ENCODE measurements at places on chromosomes 6 and 20.

- DNase-seq: no peak
Observed at GRCh38 chr6:149170564-149171452, 146.7 kb upstream of the TAB2 start.

DNA sequence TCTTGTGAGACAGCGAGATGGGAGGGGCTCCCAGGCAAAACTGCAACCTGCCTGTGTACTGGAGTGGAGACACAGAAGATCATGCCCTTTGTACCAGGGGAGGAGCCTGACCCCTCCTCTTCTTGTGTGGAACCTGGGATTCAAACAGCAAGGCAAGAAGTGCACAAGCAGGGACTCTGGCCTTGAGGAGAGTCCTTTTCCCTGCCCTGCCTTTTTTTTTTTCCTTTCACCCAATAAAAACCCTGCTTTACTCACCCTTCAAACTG lies 251.8 kb upstream of the OPRM1 start:
- no peak for DNase-seq

DNA sequence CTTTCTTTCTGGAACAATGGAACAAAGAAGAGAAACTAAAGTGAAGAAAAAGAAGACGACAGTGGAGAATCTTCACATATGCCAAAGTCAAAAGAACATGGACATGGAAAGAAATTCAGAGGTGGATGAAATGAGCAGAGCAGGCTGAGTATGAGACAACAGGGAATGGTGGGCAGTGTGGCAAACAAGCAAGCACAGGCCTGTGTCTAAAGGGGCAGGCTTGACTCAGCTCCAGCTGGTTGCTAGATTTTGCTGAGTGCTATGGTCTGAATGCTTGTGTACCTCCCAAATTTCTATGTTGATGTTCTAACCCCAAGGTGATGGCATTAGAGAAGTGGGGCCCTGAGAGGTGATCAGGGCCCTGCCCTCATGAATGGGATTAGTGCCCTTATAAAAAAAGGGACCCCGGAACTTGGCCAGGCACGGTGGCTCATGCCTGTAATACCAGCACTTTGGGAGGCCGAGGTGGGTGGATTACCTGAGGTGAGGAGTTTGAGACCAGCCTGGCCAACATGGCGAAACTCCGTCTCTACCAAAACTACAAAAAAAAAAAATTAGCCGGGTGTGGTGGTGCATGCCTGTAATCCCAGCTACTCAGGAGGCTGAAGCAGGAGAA lies 49.6 kb downstream of the ZMYND8 start:
- DNase-seq: no peak

DNA sequence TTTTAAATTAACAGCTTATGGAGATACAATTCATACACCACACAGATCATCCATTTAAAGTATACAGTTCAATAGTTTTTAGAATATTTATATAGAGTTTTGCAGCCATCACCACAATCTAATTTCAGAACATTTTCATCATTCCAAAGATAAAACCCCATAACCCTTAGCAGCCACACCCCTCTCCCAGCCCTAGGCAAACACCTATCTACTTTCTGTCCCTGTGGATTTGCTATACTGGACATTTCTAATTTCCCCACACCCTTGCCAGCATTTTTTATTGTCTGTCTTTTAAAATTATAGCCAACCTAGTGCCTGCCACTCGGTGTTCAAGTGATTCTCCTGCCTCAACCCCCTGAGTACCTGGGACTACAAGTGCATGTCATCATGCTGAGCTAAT lies 23.0 kb upstream of the AKAP7 start:
- no peak for DNase-seq

- DNase-seq: no peak
Observed at GRCh38 chr20:33910056-33910455, 83.7 kb upstream of the RALY start.

- no peak for DNase-seq
Observed at GRCh38 chr6:99022039-99022609, 74.4 kb upstream of the FBXL4 start.

GRCh38 chr6:63319939-63320338 lies at the start of gene LGSN:
LGSN (minus strand) TSS chr6:63319983; CDS start chr6:63319943, 40 bp downstream.
- no peak for DNase-seq

- DNase-seq: no peak
Observed at GRCh38 chr6:160085713-160086505, 35.7 kb upstream of the SLC22A1 start.

- DNase-seq: peak; percentile 21
Observed at GRCh38 chr6:13538084-13538483, 36.3 kb upstream of the SIRT5 start.

DNA sequence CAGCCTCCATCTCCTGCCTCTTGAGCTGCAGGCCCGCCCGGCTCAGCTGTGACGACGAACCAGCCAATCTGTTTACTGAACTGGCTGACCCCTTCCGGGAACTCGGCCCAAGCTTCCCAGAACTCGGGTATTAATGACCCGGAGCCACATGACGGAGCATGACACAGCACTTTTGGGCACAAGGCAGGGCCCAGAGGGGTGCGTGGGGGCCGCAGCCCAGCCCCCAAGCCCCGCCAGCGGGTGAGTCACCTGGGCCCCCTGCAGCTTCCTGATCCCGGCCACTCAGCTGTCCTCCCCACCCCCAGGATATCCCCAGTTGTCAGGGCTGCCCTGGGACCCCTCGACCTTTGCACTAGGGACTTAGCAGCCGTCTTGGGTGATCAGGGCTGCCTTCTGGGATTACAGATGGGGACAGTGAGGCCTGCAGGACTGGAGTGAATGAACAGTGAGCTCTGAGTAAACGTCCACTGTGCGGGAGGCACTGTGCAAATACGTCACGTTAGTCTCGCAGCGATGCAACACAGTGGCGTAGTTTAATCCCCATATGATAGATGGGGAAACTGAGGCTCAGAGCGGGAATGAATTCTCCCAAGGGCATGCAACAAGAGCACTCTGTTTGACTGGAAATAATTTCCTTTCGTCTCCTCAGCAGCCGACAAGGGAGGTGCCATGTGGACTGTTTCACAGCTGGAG lies 102.1 kb downstream of the CEBPB start:
- DNase-seq: peak; percentile 77

DNA sequence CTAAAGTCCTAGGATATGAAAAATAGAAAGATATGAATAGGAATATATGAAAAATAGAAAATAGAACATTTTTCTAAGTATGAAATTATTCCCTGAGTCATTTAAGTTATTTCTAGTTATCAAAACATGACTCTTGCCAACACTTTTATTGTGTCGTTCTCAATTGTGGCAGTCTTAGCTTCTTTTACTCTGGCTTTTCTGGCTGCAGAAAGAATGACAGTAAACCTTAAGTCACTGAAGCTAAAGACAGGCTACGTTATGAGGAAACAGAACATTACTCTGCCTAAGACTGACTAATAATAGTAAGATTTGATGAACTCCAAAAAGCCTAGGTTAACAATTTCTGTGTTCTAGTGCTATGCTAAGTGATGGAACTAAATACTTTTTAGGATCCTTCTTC lies 74.6 kb downstream of the AIG1 start:
- no peak for DNase-seq

DNA sequence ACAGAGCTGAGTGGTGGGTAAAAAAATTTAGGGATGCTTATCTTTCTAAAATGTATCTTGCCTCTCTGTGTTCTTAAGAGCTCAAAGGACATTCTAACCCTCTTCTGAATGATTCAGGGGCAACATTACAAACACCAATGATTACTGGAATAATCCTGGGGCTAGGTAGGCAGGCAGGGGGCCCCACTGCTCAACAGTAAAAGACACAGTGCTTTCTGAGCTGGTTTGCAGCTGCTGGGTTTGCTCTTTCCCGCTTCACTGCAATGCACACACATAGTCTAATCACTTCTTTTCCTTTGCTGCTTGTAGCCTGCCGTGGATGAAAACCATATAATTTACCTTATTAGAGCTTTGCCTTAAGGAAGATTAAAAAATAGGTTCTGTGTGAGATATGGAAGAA lies 23.9 kb downstream of the CLDN20 start:
- no peak for DNase-seq
